CD4-positive, alpha-beta T cell (primary cell): ENCODE measurements at places on chromosomes 3 and 15.

DNA sequence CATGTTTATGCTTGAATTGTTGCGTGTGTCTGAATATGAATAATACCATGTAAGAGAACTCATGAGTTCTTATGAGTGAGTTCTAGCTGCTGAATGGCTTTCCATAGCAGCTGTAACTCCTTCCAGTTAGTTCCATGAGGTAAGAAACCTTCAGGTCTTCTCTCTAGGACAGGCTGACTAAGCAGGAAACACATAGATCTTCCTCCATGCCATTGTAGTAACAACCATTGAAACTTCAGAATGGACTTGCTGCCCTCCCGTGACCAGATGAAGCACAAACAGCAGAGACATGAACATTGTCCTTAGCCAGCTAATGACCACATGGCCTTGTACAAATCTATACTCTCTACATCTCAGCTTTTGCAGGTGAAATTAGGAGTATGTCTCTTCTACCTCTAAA is 200.0 kb downstream of the ZNF385D start:
- no peak for DNase-seq

DNA sequence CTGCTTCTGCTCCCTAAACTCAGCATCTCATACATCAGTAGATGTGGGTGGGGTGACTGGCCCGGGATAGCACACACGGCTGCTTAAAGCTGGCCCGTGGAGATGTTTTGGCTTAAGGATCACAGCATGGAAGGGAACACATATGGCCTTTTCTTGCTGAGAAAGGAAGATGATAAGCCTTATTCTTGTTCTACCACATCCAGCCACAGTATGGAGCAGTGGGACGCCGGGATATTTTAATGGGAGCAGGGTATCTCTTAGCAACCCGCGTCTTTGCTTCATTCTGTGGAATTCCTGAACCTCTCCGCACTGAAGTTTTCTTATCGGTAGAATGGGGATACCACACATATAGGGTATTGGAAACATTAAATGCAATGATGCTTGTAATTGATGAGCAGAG is 94.1 kb upstream of the PROK2 start:
- no peak for DNase-seq

- DNase-seq, result no peak
Measured at GRCh38 chr3:142794508-142794907, 70.7 kb downstream of the TRPC1 start.

DNA sequence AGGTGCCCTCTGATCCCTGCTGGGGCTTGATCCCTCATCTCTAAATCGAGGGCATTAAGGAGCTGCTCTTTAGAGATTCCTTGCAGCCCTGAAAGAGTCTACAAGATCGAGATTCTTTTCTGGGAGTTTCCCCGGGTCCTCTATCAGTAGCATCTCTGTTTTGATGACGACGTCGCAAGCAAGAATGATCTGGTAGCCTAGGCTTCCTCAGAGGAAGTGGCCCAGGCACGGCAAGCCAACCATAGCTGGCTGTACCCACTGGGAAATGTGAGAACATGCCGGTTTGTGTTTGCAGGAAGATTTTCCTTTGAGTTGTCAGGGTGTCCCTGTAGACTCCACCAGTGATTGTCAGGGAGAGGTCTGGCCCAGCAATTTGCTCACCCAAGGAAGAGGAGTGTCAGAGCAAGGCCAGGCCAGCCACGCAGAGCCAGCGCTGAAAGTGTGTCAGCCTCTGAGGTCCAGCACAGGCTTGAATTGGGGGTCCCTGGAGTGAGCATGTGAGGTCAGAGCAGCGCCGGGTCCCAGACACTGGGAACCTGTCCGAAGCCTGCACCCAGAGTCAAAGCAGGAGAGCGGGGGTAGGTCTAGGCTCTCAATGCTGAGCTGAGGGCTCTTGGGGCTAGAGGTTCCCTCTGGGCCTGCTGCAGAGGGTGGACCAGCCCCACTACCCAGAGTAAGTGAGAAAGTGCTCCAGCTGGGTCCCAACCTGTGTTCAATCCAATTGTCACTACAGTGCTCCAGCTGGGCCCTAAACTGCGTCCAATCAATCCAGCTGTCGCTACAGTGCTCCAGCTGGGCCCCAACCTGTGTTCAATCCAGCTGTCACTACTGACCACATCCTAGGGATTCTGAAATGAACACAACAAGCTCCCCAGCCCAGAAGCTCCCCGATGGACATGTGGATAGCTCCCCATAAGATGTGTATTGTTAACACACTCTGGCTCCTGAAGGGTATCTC is 95.7 kb downstream of the CHDH start:
- no peak for DNase-seq

GRCh38 chr3:29335943-29336342 is 55.1 kb downstream of the RBMS3 start:
- DNase-seq, result no peak

GRCh38 chr3:49787182-49787464 is 781 bp upstream of the IP6K1 start:
- DNase-seq, result peak; percentile 37

DNA sequence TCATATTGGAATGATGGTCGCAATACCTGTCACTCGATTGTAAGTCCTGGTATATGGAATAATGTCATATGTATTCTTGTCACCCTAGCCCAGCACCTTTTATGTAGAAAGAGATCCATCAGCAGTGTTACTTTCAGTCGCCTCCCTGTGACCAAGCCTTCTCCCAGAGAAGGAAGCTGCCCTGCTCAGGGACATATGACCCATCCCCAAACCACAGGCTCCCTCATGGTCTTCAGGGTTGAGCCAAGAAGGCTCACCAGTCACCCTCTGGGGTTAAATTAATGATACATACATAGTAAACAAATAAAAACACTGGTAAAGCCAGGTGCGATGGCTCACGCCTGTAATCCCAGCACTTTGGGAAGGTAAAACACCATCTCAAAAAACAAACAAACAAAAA is 4.6 kb upstream of the MFGE8 start:
- DNase-seq, result no peak

DNA sequence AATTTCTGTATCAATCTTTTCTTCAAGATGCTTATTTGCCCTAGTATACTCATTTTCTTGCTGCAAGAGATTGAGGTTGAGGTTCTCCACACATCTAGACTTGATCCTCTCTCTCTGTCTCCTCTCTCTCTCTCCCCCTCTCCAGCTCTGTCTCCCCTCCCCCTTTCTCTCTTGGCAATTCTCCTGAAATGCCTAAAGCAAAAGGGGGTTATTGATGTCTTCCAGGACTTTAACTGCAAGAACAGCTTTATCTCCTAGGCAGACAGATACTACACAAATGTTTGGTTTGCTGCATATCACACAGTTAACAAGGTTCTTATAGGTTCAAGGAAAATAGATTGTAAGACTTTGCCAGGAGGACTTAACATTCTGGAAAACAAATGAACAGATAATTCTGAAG is 52.1 kb downstream of the TMEM212 start:
- DNase-seq, result no peak

DNA sequence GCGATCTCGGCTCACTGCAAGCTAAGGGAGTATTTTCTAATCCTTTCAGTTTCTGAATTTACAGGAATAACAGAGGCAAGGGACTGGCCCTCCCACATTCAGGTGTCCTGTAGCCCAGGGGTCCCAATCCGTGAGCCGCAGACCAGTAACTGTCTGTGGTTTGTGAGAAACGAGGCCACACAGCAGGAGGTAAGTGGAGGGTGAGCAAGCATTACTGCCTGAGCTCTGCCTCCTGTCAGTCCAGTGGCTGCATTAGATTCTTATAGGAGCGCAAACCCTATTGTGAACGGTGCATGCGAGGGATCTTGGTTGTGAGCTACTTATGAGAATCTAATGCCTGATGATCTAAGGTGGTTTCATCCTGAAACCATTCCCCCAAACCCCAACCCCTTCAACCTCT is 5.0 kb upstream of the IL17RC start:
- DNase-seq, result no peak

DNA sequence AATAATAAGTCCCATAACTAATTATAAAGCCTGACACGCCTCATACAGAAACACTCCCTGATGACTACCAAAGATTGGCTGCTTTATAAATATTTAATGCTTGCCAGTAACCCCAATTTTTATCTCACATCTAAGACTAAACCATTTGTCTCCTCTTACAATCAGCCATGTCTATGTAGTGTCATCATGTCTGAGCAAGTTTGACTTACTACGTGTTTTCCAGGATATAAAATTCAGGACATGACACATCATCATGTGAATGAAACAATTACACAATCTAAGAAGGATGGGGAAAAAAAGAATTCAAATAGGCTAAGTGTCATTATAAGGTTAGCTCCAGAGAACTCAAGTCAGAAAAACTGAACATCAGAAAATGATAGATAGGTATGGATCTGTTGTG is 208.7 kb downstream of the MECOM start:
- no peak for DNase-seq

DNA sequence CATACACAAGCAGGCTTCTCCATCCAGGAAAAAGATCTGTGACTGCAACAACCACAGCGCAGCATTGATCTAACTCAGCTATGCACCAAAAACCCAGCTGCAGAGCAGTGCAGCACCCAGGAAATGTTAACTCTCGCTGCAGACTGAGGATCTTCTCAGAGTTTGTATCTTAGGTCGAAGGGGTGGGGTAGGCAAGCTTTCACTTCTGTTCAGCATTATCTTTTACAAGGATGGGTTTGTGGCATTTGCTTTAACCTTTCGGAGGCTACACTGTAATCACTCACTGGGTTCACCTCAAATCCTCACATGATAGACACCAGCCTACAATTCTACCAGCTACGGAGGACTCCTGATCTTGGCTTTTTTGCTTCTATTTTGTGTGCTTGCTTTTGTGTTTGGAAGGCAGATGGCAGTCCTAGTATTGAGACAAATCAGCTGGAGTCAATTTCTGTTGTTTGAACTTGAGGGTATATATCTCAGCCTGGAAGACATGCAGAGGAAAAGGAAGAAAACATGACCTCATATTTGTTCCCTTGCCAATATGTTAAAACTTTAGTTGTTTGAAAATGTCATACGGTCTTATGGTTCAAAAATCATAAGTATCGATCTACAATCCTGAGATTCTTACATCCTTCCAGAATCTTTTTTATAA is 25.2 kb downstream of the LRRK1 start:
- no peak for DNase-seq

GRCh38 chr15:39332846-39333245 is 248.0 kb upstream of the THBS1 start:
- DNase-seq, result no peak

DNA sequence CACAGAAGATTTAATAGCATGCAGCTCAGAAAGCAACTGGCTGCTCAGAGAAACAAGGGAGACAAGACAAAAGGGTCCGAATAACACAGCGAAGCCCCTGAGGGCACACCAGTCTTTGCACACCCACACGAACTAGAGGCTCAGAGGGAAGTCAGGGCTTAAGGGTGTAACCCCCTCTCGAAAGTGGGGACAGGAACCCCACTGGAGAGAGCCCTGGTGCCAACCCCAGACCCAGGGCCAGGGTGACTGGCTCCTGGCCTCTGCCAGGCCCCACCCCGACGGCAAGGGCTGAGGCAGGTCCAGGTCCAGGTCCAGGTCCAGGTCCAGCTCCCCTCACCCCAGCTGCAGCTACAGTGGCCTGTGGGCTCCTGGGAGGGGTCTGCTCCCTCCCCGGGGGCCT is 10.5 kb upstream of the PRR23E start:
- no peak for DNase-seq

GRCh38 chr3:142628801-142629200 is 32.6 kb downstream of the PLS1 start:
- no peak for DNase-seq

DNA sequence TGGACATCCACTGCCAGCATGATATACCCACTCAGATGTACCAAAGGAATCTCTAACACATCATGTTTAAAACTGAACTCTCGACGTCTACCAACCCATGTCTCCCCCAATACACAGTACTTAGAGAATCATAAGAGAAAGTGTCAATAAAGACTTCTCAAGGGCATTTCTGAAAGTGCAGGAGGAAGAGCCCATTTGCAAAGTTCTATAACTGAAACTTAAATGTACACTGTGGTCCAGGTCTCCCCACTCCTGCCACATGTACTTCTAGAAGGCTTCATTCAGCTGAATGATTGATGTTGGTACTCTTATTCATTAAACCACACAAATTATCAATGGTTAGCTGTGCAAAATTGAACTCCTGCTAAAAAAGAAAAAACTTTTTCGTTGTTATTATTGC is 31.8 kb downstream of the HERC1 start:
- no peak for DNase-seq

DNA sequence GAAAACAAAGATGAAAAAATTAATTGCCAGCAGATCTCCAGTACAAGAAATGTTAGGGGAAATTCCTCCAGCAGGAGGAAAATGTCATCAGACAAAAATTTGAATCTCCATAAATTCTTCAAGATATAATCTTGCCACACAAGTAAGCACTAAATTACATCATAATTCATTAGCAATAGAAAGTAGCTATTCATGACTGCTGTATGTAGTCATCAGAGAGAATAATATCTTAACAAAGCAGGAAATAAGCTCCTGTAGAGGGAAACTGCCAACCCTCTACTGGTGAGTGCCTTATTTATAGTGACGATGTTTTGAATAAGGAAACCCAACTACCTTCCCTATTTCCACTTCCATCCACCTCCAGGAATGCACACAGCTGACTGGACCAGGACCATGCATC is 15.8 kb upstream of the SLC27A2 start:
- no peak for DNase-seq

DNA sequence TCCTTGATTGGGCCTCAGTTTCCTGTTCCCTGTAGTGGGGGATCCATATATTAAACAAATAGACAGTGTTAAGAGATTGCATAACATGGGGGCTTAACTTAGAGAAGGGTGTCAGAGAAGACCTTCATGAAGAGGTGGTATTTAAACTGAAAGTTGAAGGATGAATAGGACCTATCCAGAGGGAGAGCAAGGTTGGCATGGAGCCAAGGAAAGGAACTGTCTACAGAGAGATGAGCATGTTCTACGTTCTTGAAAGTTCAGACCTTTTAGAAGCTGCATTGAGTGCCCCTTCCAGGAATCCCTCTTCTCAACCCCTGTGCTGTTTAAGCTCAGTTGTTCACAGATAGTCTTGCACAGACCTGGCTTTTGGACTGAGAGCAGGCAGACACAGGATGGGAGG is 2.4 kb downstream of the HTD2 start:
- DNase-seq, result no peak

GRCh38 chr3:72257738-72258137 is 472.8 kb upstream of the PROK2 start:
- DNase-seq, result no peak

DNA sequence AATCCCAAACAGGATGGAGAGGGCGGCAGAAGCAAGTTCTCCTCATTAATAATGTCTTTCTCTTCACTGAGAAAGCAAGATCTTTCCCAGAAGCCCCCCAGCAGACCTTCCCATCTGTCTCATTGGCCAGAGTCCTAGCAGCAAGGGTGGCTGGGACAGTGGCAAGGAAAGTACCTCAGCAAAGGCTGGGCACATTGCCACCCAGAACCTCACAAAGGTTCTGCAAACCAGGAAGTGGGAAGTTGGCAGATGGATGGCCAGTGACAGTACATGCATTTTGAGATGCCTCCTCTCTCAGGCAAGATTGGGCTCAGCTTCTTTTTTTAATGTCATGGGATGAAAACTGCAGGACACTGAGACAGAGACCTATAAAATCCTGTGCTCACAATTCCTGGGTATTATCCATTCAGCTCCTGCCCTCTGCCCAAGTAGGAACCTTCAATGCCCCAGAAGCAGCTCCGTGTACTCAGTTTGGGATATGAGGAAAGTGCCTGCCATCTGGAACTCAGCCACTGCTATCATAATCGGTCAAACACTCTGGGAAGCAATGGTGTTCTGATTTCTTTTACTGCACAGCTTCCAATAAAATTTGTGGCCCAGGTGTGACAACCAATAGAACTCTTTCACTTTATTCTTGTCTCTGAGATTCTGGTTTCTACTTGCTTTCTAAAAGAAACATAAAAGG is 25.5 kb downstream of the DPH3 start:
- DNase-seq, result no peak

GRCh38 chr3:55445551-55445950 is 41.6 kb downstream of the WNT5A start:
- DNase-seq, result no peak

GRCh38 chr3:45687828-45688193 is 1.4 kb upstream of the SACM1L start:
- DNase-seq, result no peak
